ENCODE measurements at places on chromosomes 16 and 17. TPM values are rescaled to one million over a fixed set of nuclear protein-coding genes. Genes with fewer than 3 reads are reported as not detected.

Gene CNTD1
- 0.05 TPM for total RNA-seq

Gene TRAPPC1
- 307 TPM for total RNA-seq

Gene NACA2
- not detected for total RNA-seq

Gene TNFSF12
- total RNA-seq = 8.4 TPM

Gene PRSS27
- total RNA-seq = 1.00 TPM

Gene DNAAF1
- total RNA-seq = 0.26 TPM

Gene MYADML2
- total RNA-seq = not detected

Gene MT1F
- total RNA-seq = 12.9 TPM

Gene CCL14
- not detected for total RNA-seq

Gene TMIGD1
- not detected for total RNA-seq

All from A549 treated with DMSO at 1 μM for 4 hours (cell line).